ENCODE measurements at places on chromosomes 4 and X.

DNA sequence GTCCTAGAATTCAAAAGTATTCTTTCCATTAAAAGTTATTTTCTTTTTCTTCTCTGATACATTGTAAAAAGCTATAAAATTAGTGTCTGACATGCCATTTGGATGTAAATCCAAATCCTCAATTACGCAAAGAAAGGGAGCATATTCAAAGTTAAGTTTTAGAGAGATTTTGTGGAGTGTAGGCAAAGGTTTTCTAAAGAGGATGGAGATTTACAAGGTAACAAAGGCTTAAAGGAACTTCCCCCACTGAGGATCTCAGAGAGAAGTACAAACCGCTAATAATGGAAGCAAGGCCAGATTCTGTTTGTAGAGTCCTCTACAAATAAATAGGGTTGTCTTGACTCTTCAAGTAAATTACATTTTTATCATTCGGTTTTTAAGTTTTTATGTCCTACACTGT lies 91.0 kb upstream of the MAPK10 start:
- no peak for DNase-seq

GRCh38 chrX:43813898-43814297 lies 68.4 kb downstream of the MAOB start:
- DNase-seq: no peak

- no peak for DNase-seq
Observed at GRCh38 chr4:68372588-68372987, 22.7 kb upstream of the YTHDC1 start.

- DNase-seq: no peak
Observed at GRCh38 chr4:118942465-118942864, 53.8 kb downstream of the SYNPO2 start.

Data from effector memory CD4-positive, alpha-beta T cell (primary cell).